ENCODE measurements at places on chromosomes 2 and 18.

DNA sequence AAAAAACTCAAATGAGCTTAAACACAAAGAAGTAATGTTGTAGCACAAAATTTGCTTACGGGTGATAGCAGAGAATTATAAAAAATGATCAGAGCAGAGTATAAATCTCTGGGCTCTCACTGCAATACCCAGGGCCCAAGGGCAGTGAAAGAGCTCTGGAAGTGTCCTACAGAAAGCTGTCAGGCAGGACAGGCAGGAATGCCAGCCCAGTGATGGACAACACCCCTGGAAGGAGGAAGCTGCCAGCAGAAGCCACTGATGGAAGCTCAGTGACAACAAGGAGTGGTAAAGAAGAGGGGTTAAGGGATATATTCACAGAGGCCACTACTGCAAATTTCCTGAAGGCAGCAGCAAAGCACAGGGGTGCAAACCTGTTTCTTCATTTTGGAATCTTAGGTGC is 214.9 kb downstream of the L3MBTL4 start:
- DNase-seq: no peak

GRCh38 chr2:186460465-186460864 is 25.6 kb upstream of the ZC3H15 start:
- DNase-seq: no peak

DNA sequence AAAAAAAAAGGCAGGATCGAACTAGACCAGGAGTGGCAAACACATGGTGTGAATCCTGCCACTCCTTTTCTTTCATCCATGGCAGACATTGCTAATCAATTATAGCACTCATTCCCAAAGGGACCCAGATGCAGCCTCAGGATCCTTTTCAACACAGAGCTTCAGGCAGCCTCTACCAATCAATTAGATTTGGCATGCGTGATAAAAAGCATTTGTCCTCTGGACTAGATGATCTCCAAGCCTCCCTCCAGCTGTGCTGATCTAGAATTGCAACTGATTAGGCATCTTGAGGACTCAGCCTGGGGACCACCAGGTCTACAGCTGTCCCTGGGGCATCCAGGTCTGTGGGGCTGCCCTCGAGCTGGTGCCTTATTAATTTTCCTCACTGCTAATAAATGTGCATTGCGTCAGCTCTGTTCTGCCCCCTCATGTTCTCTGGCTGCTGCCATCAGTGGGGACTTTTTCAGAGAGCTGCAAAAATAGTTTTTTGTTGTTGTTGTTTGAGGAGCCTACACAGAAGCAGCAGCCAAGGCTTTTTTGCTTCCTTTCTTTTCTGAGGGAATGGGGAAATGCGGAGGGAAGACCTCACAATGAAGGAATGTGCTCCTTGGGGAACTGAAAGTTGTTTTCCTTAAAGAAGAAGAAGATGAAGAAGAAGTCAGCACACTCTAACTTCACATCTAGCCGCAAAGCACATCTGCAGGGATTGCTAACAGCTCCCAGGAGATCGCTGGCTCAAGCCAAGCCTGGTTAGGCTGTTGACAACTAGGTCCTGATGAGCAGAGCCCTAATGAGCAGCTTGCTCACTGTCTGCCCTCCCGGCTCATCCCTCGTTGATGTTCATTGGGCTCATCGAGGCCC is 8.8 kb upstream of the ATOH8 start:
- no peak for DNase-seq

DNA sequence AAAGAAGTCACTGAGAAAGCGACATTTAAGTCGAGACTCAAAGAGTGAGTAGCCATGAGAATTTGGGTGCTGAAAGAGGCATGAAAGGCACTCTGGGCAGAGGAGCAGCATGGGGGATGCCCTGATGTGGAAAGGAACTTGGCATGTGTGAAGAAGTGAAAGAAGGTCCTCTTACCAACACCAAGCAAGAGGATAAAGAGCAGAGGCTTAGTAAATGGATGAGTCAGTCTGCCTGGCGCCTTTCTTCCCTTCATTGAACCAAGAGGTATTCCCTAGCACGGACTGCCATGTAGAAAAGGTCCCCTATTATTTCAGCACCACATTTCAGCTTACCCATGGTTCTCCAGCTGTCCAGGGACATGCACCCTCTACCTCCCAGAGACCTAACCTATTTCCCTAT is 221.1 kb upstream of the NRP2 start:
- DNase-seq: no peak

DNA sequence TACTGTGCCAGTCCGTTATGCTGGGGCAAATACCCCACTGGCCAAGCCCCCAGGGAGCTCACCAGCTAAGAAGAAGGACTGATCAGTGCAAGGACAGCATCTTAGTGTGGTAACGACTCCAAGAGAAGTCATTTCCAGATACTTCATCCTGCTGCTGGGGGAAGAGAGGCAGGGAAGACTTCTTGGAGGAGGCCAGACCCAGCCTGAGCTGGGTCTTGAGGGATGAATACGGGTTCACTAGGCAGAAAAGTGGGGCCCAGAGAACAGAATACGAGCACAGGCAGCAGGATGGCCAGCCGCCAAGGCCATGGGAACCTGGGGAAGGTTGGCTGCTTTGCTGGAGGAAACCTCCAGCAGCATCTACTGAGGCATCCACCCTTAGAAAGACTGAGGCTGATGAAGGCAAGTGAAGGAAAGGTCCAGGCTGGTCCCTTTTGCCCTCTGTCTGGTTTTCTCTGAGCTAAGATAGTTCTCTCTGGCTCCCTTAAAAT is 84.1 kb downstream of the GLI2 start:
- DNase-seq: no peak

- DNase-seq: no peak
Measured at GRCh38 chr18:55515941-55516710, 71.9 kb downstream of the TCF4 start.

- no peak for DNase-seq
Measured at GRCh38 chr18:811892-812375, at the start of gene YES1. TSS of gene YES1 (minus strand) at chr18:812242. CDS start at chr18:756827, 55,415 bp downstream.

Measured in stimulated activated naive CD8-positive, alpha-beta T cell treated with anti-CD3 and anti-CD28 coated beads, Interleukin-15, amount 100 ng/mL, for 72 hours (primary cell).